ENCODE measurements at places on chromosomes 1 and 21.

DNA sequence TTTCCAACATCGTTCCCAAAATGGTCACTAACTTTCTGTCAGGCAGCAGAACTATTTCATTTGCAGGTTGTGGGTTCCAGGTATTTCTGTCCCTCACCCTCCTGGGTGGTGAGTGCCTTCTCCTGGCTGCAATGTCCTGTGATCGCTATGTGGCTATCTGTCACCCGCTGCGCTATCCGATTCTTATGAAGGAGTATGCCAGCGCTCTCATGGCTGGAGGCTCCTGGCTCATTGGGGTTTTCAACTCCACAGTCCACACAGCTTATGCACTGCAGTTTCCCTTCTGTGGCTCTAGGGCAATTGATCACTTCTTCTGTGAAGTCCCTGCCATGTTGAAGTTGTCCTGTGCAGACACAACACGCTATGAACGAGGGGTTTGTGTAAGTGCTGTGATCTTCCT lies 9.3 kb downstream of the OR2AJ1 start:
- DNase-seq, result no peak

DNA sequence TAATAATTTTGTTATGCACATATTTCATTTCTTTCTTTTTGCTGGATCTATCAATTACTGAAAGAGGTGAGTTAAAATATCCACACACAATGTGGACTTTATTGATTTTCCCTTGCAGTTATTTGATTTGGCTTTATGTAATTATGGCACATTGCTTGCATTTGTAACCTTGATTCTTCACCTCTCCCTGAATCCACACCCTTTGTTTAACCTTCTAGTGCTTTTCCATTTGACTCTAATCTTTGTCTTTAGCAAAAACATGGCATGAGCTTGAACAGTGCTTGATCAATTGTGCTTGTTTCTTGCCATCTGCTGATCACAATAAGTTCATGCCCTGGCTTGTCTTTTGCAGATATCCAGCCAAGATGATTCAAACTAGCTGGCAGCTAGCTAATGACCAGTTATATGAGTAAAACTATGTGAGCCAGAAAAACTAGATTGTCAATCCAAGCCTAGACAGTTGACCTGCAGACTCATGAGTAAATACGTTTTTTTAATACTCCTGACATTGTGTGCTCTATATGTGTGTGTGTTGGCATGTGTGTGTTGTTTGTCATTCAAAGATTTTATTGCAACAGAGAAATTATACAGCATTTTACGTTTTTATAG lies 899.2 kb downstream of the NCAM2 start:
- no peak for DNase-seq

DNA sequence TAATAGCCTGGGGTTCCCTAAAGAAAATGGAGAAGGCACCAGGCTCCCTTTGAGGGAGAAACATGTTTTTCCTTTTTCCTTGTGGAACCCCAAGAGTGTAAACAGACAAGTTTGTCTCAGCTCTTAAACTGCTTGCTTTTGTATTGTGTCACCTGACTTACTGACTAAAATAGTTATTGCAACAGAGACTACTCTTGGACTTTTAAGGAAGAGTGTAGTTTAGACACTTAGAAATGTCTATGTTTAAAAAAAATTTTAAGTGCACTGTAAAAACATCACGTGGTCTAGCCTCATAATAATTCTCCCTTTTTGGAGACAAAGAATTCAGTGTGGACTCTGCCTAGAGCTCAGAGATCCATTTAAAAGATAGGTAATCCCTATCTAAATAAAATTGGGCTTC lies 141.1 kb downstream of the TRIM33 start:
- DNase-seq, result no peak

GRCh38 chr1:210850556-210850955 lies 283.4 kb downstream of the KCNH1 start:
- no peak for DNase-seq

GRCh38 chr1:10591010-10591409 lies 116.3 kb downstream of the PEX14 start:
- no peak for DNase-seq

DNA sequence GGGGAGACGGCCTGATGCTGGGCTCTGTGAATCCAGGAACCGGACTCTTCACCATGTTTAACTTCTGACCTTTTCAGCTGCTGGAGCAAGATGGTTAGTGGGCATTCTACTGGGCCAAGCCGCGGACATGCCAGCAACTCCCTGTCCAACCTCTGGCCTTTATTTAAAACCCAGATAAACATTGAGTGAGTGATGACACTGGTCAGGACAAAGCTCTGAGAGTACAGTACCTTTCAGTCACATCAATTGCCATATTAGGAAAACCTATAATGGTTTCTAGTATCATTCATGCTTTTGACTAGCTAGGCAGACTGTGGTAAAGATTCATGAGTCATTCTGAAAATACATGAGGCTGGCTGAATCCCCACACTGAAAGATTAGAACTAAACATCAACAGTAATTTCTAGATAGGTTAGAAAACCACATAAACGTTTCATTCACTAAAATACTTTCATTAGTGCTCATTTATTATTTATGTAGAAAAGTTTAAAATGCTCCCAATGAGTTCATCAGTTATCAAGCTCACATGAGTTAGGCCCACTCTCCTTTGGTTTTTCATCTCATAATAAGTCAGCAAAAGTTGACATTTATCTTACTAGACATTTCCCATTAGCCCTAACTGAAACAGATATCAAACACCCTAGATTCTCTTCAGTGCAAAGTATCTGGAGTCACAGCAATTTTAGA lies 7.1 kb upstream of the ACTA1 start:
- DNase-seq, result no peak

DNA sequence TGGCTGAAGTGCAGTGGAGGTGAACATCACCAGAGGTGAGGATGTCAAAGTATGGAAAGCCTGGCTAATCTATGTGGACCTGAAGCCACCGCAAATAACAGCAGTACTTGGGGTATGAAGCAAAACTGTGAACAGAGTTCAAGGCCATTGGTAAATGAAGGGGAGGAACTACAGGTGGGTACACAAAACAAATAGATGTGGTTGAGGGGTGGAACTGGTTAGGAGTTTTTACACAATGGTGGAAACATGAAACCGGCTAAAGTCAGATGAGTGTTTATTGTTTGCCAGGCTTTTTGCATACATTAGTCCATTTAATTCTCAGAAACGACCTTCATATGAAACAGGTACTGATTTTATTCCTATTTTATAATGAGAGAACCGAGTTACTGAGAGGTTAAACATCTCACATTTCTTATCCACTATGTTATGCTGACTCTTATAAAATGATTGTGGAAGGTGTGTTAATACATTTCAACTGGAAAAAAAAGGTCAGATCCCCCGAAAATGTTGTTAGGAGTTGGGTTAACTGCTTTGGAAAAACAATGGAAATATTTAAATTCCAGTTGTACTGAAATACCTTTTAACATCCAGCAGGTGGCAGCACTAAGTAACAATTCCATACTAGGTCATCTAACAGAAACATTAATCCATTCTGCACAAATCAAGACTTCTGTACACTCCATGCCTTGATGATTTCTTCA lies 44.3 kb upstream of the GTF2B start:
- peak; percentile 55 for DNase-seq

DNA sequence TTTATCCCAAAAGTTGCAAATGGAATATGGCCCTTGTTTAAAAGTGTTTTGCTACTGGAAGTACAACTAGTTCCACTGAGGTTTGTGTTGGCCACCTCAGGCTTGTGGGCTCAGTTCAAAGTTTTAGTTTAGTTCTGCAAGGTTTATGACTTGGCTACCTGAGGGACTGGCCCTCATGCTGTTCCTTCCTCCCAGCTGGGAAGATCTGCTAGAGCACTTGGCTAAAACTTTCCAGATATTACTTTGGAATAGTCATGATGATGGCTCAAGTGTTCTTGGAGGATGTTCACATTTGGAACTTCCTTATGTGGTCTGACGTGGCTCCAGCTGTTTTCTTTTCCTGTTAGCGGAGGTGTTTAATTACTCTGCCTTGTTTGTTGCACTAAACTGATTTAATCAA lies 110.2 kb upstream of the IVNS1ABP start:
- no peak for DNase-seq
